Astrocyte of the spinal cord (primary cell): ENCODE measurements at places on chromosomes 4 and X.
A peak's percentile ranks its signal among the peaks of the same experiment; 100 is the strongest.

GRCh38 chr4:171880136-171880535 is 66.9 kb downstream of the GALNTL6 start:
- peak; percentile 87 for DNase-seq

- no peak for DNase-seq
These were observed 282.7 kb downstream of the DKK2 start for GRCh38 chr4:106753426-106753825.

DNA sequence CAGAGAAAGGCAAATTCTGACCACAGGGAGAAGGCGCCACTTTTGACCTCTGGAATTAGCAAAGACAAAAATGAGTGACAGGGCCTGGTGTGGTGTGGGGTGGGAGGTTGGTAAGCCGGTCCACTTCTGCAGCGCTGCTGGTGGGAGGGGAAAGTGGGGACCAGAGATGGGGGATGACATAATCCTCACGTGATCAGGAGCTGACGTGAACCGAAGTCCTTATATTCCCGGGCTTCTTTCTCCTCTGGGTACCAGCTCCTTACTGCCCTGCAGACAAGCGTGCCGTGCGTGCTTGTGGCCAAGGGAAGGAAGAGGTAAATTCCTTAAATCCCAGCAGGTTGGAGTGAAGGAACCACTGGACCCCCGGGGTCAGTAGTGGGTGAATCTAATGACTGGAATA is at the start of gene TCEAL7:
TCEAL7 (plus strand) TSS at position 249 of the 400 bp plus-strand sequence. CDS start 1,165 bp downstream, outside the sequence.
- DNase-seq: peak; percentile 46

- no peak for DNase-seq
These were observed 24.9 kb downstream of the CXXC4 start for GRCh38 chr4:104469794-104470193.

- DNase-seq: peak; percentile 0
These were observed 61.6 kb downstream of the KIT start for GRCh38 chr4:54719378-54719777.

- DNase-seq: no peak
These were observed 16.9 kb upstream of the TSR2 start for GRCh38 chrX:54423161-54423888.

GRCh38 chrX:46687619-46688018 is 71.3 kb downstream of the SLC9A7 start:
- DNase-seq: no peak

GRCh38 chr4:2182994-2183393 is 58.9 kb downstream of the HAUS3 start:
- DNase-seq: no peak

- no peak for DNase-seq
These were observed 38.6 kb downstream of the SORBS2 start for GRCh38 chr4:185773419-185773818.

GRCh38 chr4:99863804-99864203 is 30.4 kb downstream of the LAMTOR3 start:
- DNase-seq: peak; percentile 18
